ENCODE measurements at places on chromosomes 6 and 20.

DNA sequence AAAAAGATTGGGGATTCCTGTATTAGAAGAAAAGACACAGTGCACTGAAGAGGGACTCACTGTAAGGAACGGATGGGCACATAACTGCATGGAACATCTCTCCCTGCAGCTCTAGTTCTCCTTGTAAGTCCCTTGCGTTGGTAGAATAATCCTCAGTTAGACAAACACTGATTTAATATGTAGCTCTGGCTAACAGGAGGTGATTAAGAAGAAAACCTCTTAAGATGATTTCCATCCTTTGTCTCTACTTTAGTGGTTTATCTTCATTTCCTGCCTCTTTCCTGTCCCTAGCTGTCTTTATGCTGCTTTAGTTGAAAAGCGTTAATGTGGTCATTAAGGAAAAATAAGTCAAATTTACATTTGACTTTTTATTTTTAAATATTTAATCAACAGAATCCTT lies 86.6 kb downstream of the SLC16A10 start:
- no peak for ATAC-seq

DNA sequence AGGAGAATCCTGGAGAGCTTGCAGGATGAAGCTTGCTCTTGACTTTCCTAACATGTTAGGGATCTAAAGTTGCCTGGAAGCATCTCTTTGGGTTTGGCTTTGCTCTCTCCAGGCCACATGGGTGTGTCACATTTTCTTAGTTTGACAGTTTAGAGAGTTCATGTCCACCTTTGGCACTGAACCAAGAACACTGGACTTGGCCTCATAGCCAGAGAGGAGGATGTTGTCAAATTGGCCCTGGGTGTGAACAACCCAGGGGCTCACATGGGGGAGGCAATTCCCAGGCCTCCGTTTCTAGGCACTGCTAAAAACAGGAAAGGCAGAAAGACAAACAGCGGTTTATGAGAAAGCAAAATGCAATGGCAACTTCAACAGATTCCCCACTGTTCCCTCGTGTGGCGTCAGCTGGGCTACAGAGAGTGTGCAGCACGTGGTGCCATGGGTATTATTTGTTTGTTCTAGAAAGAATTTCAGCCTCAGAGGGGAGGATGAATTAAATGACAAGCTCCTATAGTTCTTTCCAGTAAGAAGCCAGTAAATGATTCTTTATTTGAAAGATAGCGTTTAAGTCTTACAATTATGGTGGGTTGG lies 93.9 kb downstream of the CLIC5 start:
- no peak for ATAC-seq

GRCh38 chr20:34579191-34579978 lies 20.9 kb downstream of the MAP1LC3A start:
- no peak for ATAC-seq

GRCh38 chr20:36532822-36533221 lies 8.5 kb upstream of the MYL9 start:
- ATAC-seq = no peak

DNA sequence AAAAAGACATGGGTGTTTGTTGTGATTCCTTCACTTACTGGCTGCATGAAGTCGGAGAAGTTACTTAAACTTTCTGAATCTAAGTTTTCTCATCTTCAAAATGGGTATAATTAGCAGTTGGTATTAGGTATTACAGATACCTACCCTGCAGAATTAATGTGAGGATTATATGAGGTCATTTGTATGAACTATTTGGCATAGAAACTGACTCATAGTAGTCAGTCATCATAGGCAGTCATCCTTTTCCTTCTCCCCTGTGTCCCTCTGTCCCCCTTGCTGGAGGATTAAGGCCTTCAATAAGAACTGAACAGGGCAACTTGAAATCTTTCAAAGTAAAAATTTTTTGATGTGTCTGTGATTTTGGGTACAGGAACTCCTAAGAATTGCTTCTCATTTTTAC lies 26.3 kb downstream of the RALGAPB start:
- no peak for ATAC-seq

- no peak for ATAC-seq
Measured at GRCh38 chr6:42400886-42401612, 50.7 kb downstream of the TRERF1 start.

DNA sequence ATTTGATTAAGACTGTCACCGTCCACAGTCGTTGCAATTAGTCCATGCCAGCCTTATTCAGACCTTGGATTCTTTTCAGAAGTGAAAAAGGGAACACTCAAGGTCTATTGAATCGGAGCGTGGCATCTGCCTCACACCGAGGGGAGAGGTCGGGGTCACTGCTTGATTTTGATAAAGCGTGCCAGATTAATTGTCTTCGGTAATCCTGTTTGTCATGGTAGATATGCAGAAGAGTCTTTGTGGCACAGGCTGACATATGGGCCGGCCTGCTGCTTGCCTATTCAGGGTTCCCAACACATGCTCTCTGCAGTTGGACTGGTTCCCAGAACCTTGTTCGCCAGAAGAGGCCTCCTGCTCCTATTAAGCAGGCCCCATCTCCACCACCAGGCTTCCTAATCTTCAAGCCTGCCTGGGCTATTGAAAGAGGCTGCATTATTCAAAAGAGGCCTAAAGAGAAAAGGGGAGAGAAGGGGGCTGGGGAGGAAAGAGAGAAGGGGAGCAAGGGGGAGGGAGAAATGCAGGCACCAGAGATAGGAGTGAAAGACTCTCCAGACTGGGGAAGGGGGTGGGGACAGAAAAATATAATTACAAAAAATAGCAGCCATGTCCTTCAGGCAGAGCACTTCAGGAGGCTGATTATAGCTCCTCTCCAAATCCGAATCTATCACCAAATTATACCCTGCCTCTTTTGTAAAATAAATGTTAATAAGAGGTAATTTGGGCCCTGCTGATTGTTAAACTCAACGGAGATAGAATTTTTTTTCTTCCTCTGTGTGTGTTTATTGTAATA lies 611.3 kb downstream of the HDGFL1 start:
- no peak for ATAC-seq

- ATAC-seq = no peak
Measured at GRCh38 chr6:125144822-125145221, 8.8 kb upstream of the TPD52L1 start.

DNA sequence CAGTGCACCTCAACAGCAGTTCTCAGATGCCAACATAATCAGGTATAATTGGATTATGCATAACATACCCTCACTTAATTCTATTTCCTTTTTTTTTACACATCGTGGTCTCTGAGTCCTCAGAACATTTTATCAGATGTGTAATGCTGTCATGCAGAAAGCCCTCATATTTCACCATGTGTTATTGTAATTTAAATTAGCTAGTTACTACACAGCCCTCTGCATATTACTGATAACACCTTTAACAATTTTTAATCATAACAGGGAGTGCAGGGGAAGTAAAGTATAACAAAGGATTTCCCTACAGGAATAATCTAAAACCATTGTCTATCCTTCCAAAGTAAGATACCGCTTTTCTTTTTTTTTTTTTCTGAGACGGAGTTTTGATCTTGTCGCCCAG lies 91.9 kb upstream of the CCDC28A start:
- ATAC-seq = no peak

GRCh38 chr6:165077876-165078275 lies 231.5 kb downstream of the C6orf118 start:
- no peak for ATAC-seq

DNA sequence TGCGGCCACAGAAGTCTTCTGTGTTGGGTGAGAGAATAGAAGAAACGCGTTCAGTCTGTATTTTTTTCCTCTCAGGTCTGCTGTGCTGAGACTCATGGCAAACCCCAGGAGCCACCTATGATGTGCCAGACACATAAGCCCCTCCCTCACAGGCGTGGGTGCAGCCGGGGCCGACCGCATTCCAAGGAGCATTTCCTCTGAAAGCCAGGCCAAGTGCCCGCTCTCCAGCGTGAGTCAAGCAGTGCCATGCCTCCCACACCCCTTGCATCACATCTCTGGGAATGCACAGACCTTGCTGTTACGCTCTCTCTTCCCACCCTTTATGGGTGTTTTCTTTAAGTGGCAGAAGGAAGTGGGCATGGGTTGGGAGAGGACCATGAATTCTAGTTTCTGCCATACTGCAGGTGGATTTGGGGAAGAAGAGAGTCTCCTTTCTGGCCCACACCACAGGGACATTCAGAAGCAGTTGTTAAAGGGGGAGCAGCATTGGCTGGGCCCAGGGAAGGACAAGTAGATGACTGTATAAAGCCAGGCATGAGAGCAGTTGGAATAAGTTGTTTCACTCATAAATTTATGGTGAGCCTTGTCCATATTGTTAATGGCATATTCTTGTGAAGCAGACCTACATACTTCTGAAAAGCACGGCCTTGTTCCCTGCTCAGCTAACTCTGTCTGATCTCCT lies 37.1 kb upstream of the TFAP2A start:
- peak; percentile 16 for ATAC-seq

DNA sequence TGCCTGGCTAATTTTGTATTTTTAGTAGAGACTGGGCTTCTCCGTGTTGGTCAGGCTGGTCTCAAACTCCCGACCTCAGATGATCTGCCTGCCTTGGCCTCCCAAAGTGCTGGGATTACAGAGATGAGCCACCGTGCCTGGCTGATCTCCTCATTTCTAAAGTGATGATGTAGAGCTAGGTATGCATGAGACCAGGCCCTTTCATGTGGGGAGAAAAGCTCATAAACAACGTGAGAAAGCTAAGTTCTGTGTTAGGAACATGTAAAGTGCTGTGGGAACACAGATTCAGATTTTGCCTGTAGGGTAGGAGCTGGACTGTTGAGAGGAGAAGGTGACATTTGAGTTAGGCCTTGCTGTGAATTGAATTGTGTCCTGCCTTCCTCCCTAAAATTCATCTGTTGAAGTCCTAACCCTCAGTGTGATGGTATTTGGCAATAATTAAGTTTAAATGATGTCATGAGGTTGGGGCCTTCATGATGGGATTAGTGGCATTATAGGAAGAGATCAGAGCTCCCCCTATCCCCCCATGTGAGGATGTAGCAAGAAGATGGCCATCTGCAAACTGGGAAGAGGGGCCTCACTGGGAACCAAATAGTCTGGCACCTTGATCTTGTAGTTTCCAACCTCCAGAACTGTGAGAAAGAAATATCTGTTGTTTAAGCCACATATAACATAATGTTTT lies 49.2 kb downstream of the SCAND1 start:
- no peak for ATAC-seq

- no peak for ATAC-seq
Measured at GRCh38 chr6:153013438-153013837, 10.9 kb upstream of the MTRF1L start.

DNA sequence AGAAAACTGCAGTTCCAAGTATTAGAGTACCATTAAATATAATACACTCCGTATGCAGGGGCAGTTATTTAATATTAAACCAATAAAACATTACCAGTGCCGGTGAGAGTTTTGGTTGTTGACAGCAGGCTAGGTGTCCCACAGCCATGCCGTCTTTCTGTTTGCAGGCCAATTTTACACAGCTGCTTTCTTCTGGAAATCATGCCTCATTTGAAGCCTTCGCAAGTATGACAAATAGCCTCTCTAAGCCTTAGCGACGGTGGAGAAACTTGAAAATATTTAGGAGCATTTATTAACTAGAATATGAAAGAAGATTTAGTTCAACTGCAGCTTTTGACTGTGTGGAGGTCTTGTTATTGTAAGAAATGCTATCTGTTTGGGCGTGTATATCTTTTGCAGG lies 226.0 kb downstream of the BMP2 start:
- no peak for ATAC-seq

DNA sequence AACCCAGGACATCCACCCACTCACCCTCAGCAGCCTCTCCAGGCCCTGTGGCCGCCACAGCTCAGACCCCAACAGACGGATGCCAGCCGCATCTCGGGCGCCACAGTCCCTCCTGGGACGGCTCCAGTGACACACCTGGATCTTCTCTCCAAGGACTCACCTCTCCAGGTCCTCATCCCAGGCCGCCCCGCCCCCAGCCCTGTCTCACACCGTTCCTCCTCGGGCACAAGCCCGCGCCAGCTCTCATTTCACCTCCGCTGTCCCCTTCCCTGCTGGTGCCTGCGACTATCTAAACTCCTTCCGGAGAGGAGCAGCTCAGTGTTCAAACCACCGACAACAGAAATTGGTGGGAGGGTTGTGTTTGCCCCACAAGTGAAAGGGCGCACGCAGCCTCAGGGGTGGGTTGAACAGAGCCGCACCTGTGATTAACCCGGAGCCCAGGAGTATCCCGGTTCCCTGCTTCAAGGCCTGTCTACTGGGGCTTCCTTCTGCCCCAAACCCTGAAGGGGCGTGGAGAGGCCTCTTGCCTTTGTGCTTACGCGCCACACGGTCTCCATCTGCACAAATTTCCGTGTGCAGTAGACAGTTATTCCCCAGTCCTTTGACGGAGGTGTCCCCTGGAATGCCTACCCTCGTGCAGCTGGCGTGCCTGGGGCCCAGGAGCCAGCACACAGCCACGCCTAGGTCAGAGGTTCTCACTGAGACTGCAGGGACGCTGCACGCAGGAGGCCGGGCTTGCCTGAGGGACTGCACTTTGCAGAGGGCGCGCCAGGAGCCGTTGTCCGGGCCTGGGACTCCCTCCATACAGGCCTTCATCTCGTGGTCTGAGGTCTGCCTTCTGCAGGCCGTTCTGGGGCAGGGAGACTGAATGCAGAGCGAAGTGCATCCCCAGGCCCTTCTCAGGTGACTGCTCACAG lies 232.7 kb downstream of the DLL1 start:
- ATAC-seq = no peak

DNA sequence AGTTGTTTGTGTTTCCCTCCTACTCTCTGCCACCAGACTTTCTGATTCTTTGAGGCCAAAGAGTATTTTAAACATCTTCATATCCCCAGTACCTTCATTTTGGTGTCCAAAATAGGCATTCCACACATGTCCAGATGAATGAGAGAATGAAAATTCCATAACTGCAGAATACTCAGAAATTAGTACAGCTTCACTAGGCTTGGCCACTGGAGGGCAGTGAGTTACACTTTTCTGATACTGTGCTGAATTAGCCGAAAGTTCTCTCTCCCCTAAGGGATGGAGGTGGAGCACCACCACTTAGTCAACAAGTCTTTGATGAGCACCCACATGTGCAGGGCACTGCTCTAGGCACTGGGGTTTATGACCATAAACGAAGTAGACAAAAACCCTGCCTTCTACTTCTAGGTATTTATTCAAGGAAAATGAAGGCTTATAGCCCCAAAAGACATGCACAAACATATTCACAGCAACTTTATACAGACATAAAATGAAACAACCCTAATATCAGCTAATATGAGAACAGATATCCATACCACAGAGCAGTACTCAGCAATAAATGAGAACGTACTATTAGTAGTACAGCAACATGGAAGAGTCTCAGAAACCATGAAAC lies 46.1 kb upstream of the TMEM217 start:
- peak; percentile 39 for ATAC-seq

DNA sequence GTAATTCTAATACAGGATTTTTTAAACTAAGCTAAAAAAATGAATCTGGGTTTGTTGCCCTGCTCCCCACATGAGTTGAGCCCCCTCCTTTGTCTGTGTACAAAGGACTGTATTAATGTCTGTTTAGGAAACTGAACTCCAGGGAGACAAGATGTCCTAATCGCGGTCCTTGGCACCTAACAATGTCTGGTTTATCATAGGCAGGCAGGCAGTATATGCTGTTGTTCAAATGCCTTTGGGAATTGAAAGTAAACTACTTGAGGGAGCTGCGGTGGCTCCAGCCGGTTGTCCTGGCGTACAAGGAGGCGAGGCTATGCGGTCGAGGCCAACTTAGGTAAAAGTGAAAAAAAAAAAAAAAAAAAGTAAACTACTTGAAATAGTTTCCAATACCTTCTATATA lies 98.5 kb downstream of the TULP4 start:
- ATAC-seq = no peak
